ENCODE measurements at places on chromosomes 7 and 10.

DNA sequence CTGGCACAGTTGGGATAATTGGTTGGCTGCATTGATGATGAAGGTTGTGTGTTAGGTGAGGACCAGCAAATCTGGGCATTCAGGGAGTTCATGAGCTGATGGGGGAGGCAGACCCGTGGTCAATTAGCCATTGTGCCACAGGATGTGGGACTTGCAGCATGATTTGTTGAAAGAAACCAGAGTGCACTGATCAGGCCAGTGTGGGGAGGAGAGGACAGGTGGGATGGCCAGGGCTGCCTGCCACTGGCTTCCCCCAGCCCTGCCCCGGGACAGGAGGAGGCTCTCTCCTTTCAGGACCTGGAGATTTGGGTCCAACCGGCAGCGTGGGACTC, 4.3 kb downstream of the CLIP2 start:
- DNase-seq, result no peak

DNA sequence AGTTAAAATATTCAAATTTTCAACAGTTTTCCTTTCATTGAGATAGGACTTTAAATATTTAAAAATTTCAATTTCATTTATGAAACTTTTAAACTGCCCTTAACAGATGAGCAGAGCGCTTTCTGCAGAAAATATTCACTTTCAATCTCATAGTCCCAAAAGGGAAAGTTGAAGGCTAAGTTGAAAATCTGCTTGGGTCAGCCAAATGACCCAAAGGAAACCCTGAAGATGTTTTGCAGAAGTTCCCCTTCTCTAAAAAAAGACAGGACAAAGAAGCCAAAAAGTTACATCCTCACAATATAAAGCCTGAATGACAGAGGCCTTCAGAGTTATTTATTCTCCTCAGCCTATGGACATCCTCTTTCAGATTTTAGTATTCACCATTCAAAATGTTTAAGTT, 17.6 kb upstream of the SCIN start:
- no peak for DNase-seq

DNA sequence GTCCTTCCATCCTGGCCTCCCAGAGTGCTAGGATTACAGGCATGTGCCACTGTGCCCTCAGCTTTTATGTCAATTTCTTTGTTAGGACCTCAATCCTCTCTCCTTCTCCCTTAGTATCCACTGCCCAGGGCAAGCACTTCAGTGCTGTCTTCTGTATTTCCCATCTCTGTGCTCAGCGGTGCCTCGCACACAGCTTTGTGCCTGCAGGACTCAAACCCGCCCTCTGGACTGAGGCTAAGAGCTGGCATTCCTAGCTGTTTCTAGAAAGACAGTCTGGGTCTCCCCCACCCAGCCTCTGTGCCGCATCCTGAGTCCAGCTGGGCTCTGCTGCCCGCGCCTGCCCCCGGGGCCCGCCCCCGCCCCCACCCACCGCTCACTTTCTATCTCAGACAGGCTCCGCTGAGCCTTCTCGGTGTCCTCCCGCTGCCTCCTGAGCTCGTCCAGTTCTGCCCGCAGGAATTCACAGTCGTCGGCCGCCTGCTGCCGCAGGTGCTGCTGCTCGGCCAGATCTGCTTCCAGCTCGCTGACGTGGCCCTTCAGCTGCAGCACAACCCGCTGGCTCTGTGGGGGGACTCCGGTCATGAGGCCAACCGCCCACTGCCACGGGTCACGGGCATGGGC, 67.3 kb downstream of the SPDYE5 start:
- DNase-seq, result no peak

DNA sequence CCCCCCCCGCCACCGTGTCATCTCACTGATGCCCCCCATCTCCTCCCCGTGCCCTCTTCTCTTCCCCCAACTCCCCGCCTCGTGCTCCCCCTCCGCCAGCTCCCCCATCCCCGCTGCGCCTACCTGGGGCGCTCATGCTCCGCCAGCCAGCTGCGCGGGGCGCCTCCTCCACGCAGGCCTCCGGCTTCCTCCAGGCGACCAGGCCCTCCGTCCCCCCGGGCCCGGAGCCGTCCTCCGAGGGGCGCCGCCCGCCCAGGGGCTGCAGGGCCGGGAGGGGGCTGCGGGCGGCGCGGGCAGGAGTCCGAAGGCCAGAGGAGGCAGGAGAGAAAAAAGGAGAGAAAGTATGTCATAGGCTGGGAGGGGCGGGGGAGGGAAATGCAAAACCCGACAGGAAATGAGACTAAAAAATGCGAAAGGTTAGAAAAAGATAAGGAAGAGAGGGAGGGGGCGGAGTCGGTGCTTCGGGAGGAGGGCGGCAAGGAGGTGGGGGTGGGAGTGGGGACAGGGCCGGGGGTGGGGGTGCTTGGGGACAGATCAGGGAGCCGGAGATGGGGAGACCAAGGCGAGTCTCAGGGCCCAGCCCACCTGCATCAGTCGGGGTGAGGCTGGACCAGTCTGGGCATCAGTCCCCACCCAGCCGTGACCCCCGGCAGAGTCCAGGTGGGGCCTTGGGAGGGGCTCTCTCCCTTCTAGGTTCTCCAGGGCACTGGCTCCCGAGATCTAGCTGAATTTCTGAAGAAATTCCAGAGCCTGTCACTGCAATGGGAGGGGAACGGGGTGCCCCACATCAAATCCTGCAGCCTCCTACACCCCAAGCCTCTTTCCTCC, at the start of gene CARD11:
CARD11 (minus strand) TSS at position 324 of the 828 bp plus-strand sequence. CDS start 85,361 bp downstream, outside the sequence.
- peak; percentile 59 for DNase-seq

DNA sequence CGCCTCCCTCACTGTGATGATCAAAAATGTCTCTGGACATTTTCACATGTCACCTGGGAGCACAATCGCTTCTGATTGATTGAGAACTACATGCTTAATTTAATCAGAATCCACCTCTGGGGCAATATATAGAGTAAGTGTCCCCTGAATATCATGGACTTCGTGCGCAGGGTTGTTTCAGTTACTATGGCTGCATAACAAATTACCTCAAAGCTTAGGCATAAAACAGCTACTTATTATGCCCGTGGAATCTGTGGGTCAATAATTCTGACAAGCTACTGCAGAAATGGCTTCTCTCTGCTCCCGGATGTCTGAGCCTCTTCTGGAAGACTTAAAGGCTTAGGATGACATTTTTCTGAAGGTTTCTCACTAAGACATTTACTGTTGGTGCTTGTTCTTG, 334.4 kb downstream of the GPR158 start:
- no peak for DNase-seq

DNA sequence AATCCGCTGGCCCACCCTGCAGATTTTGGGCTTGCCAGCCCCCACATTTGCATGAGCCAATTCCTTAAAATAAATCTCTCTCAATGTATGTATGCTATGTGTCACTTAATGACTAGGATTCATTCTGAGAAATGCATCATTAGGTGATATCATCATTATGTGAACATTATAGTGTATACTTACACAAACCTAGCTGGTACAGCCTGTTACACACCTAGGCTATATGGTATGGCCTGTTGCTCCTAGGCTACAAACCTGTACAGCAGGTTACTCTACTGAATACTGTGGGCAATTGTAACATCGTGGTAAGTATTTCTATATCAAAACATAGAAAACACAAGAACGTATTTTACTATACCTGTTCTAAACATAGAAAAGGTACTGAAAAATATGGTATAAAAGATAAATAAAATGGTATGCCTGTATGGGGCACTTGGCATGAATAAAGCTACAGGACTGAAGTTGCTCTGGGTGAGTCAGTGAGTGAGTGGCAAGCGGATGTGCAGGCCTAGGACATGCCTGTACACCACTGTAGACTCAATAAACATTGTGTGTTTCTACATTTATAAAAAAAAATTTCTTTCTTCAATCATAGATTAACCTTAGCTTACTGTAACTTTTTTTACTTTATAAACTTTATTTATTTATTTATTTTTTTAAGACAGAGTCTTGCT, 135.9 kb downstream of the ABCA13 start:
- no peak for DNase-seq

GRCh38 chr7:156943091-156944041, 6.1 kb upstream of the NOM1 start:
- DNase-seq, result no peak

DNA sequence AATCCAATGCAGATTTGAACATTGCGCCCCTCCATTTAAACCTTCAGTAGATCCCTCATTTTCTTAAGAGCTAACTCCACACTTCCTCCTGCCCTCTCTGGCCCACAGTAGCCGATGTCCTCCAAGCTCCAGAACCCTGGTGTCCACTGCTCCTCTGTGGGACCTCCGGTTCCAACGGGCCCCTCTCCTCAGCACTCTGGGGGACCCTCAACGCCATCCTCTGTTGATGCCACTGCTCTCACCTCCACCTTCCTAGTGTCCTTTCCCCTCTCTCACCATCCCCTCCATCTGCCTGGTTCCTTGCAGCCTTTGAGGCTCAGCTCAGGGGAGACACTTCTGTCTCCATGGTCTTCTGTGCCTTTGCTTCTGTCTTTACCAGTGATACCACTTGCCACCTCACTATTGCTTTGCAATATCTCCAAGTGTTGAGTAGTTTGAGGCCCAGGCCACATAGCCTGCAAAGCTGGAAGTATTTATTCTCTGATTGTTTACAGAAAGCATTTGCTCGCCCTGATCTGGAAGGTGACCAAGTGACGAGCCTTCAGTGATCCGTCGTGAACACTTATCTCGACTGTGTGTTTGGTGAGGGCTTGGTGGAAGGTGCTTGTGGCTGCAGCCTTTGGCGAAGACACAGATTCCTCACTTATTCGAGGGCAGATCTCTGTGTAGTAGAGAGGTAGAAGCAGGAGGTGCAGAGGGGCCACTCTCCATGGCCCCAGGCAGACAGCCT, 104.8 kb upstream of the SHH start:
- no peak for DNase-seq

DNA sequence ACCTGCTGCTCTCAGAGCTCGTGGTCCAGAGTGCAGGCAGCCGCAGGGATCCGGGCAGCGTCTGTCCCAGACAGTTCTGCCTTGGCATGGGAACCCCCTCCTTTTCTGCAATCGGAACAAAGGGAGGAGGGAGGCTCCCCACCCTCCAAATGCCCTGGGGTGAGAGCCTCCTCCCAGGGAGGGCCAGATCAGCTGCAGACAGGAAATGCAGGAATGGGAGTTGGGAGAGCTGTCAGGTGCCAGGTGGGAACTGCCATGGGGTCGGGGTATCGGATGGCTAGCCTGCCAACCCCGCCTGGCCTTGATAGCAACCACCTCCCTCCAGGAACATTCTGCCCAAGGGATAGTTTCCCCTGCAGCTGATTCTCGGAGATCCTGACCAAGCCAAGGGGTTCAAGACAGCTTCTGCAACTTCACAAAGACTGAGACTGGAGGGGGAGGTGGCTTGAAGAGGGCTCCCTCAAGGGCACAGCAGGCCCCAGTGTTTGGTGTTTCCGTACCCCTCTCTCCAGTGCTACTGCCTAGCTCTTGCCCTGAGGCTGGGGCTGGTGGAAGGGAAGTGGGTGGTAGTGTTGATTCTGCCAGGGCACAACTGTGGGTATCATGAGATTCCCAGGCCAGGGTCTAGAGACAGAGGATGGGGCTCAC, at the start of gene CALML5:
CALML5 (minus strand) TSS at position 78 of the 648 bp plus-strand sequence. CDS start 132 bp downstream, outside the sequence.
- DNase-seq, result no peak

DNA sequence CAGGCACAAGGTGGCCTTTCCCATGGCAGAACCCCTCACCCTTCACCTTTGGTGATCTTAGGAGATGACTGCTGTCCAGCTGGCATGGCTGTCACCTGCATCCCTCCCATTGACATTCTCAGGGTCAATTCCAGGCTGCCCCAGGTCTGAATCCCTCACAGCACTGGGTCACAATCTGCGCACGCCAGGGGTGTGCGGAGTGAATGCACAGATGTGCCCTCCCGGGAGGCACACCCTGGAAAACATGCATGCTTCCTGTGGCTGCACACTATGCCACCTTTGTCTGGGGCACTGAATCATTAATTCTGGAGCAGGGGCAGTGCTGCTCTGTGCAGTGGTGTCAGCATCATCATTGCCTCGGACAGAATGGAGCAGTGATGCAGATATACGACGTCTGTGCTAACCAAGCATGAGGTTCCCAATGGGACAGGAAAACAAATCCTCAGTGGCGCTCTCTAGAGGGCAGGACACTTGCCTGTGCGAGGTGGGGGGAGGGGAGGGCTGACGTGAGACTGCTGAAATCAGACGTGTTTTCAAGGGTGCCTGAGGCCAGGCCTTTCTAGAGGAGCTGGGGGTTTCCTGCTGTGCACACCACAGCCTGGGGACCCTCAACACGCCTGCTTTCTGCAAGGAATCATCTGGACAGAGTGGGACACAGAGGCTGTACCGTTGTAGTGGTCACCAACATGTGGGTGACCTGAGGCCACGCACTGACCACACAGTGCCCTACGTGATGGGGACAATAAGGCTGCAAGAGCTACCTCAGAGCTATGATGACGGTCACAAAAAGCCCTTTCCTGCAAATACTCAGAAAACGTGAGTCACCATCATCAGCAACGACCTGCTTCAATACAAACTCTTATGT, 77.9 kb downstream of the HIPK2 start:
- DNase-seq, result peak; percentile 55

GRCh38 chr10:63633677-63634487, 112.7 kb downstream of the REEP3 start:
- no peak for DNase-seq

- DNase-seq, result no peak
Measured at GRCh38 chr7:7119729-7120128, 62.6 kb upstream of the C1GALT1 start.

DNA sequence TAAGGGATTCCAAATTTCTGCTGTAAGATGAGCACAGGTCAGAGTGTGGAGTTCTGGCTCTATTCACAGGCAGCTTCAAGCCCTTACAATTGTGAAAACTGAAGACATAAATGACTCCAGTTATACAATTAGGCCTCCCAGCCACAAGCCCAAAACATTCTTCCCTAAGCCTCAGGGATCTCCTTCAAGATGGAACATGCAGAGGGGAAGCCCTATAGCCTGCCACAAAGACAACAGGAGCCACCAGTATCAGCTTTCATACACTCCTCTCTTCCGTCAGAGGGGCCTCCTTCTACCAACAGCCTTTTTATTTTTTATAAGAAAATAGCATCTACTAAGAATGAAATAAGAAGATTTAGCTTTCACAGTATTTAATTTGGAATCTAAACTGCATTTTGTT, 46.5 kb downstream of the DLD start:
- no peak for DNase-seq

GRCh38 chr7:148972375-148972774, 55.9 kb downstream of the PDIA4 start:
- no peak for DNase-seq

GRCh38 chr7:51123322-51124019, 193.1 kb downstream of the COBL start:
- peak; percentile 96 for DNase-seq

DNA sequence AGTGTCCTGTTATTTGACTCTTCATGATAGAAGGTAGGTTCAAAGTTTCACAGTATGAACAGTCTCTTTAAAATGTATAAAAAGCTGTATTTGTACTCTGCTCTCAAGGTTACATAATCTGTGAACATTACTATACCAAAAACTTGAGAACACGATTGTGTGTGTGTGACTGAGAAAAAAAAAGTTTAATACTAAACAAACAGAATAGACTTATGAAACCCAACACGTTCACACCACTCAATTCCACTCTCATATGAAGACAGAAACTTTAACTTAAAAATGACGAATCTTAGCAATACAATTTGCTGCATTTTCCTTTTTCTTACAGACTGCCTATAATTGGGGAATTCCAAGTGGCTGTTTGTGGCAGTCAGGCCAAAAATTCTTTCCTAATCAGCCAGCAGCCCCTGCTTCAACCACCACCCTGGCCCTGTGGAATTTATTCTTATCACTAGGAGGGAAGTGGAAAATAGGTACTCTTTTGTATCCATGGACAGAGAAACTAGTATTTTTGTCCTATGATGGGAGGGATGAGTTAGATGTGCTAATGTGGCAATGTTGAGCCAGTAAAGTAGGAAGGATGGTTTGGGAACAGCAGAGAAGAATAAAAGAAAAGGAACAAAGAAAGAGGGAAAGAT, 42.8 kb downstream of the MINDY3 start:
- no peak for DNase-seq
